ENCODE measurements at places on chromosomes 11 and 22.

- no peak for DNase-seq
These were observed 388.4 kb downstream of the SHANK2 start for GRCh38 chr11:70863993-70864392.

DNA sequence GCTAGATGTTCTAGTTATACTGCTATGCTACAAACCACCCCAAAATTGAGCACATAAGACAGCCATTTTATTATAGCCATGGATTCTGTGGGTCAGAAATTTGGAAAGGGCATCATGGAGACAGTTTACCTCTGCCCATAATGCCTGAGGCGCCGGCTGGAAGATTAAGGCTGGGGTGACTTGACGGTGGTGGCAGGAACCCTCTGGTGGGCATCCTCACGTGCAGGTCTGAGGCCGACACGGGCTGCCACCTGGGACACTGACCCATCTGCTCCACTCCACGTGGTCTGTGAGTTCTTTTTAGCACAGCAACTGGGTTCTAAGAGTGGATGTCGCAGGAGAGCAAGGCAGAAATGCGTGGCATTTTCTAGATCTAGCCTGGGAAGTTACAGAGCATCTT is 40.0 kb upstream of the PRDM11 start:
- peak; percentile 5 for DNase-seq

GRCh38 chr11:65539744-65540289 is 14.9 kb downstream of the SCYL1 start:
- peak; percentile 88 for DNase-seq

- no peak for DNase-seq
These were observed 200.1 kb upstream of the GUCY1A2 start for GRCh38 chr11:107218123-107219013.

DNA sequence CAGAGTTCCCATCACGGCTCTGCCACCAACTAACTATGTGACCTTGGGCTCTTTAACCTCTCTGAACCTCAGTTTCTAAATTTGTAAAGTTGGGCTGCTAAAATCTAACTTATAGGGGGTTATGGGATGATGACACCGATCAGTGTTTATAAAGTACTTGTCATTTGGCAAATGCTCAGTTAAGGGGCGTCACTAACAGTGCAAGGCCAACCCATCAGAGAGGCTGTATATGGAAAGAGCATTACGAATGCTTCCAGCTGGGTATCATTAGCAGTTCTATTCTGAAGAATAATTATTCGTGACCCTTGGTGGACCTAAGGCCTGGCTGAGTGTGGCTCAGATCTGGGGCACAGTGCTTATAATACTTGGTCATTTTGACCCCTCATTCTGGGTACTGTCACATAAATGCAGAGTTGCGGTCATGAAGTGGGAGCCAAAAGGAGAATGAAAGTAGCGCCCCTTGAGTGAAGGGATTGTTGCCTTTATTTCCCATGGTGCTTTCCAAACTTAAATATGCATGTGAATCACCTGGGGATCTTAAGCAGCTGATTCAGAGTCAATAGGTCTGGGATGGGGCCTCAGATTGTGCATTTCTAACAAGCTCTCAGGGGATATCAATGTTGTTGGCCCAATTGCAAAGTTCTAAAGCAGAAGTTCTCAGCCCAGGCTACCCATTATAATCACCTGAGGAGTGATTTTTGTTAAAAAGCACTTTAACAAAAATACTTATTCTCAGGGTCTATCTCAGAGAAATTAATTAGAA is 115.8 kb downstream of the CSNK2A3 start:
- no peak for DNase-seq

DNA sequence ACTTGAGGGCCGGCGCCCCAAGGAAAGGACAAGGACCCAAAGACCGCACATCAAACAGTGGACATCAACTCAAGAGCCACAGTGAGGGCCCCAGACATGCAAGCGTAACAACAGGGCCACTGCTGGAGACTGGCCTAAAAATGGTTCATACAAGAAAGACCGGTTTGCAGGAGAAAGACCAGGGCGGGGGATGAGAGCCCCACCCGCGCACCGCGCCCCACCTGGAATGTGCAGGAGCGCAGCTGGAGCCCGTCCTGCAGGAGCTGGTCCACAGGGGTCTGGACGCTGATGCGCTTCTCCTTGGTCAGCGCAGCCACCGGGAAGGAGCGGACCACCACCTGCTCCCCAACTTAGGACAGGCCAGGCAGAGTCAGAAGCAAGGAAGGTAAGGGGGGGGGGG is 13.9 kb downstream of the SBF1 start:
- DNase-seq: no peak

DNA sequence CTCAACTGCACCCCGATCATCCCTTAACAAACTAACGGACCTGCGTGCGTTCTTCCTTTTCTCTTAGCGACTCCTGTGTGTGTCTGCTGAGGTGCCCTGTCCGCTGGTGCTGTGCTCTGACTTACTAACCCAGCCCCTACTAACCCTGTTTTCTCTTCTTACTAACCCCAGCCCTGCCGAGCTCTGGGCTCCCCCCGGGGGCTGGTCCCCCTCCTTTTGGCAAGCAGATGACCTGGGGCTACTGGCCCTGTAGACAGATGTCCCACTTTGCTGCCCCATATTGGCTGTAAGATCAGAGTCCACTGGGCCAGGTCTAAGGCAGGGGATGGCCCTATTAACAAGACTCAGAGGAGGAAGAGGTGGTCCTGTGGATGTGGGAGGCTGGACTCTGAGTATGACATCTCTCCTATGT is 14.7 kb downstream of the MIAT start:
- peak; percentile 47 for DNase-seq

- DNase-seq: no peak
These were observed 1.4 kb downstream of the PACSIN3 start for GRCh38 chr11:47184711-47185304.

DNA sequence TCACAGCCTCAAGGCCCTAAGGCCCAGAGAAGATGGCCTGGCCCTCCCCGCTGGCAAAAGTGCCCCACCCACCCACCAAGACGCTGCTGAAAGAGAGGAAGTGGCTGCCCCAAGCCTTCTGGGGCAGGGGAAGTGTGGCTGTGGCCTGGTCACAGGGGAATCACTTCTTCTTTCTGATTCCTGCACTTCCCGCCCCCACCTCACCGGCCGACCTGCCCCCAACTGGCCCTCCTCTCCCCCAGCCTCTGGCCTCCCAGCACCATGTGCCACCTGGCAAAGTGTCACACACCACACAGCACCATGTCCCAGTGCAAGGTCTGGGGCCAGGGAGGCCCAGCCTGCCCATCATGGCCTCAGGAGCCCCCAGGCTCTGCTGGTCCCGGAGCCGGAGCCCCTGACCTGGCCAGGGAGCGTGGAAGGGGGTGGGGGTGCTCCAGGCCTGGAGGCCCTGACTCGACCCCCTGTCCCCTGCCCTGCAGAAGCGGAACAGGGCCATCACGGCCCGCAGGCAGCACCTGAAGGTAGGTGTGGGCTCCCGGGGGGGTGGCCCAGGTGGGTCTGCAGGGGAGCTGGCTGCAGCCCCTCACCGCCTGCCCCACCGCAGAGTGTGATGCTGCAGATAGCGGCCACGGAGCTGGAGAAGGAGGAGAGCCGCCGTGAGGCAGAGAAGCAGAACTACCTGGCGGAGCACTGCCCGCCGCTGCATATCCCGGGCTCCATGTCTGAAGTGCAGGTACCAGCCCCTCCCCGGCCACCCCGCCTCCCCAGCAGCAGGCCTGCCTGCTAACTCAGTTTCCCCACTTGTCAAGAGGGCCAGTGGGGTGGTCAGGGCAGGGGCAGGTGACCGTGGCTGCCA is 1.4 kb downstream of the TNNI2 start:
- DNase-seq: peak; percentile 79

DNA sequence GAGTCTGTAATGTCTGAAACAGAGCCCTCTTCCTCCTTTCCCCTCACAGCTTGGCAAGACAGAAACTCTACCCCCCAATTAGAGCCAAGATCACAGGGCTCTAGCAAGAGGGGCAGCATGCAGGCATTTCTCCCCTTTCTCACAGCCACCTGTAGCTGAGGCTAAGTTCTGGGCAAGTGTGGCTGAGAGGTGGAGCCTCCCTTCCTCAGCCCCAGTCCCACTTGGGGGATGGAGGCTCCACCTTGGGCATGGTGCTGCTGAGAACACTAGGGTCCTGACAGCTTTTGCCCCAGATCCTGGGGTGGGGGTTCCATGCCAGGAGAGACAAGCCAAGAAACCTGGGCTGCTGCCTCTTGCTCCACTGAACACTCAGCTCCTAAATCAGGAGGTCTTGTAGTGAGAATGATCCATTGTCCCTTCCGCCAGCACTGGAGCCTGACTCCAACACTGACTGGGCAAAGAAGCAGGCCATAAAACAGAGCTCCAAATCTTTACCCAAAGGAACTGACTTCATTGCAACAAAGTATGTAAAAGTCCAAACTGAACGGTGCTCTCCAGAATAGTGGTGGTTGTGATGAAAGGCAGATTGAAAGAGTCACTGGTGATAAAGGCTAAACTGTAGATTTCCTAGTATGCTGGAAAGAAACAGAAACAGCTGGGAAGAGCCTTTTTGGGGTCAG is 25.6 kb downstream of the NARS2 start:
- no peak for DNase-seq

DNA sequence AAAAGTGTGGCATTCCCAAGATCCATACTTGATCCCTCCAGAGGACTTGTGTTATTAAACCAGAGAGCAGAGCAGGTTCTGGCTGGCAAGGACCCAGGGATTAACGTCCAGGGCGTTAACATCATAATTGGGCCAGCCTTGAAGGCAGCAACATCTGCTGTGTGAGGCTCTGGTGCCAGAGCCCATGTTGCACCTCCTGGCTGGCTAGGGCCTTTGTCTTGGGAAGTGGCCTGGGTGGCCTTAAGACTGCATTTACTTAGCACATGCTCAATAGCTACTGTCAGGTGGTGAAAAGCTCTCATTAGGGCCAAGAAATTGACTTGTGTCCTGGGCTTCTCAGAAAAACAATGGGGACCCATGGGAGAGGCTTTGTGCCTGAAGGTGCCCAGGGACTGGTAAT is 66.6 kb downstream of the CACNG2 start:
- no peak for DNase-seq

- no peak for DNase-seq
These were observed 14.5 kb downstream of the CTNND1 start for GRCh38 chr11:57776031-57776521.

GRCh38 chr22:23137905-23138561 is 3.8 kb downstream of the RSPH14 start:
- DNase-seq: peak; percentile 69

GRCh38 chr11:82631722-82632630 is 101.7 kb downstream of the FAM181B start:
- peak; percentile 4 for DNase-seq

DNA sequence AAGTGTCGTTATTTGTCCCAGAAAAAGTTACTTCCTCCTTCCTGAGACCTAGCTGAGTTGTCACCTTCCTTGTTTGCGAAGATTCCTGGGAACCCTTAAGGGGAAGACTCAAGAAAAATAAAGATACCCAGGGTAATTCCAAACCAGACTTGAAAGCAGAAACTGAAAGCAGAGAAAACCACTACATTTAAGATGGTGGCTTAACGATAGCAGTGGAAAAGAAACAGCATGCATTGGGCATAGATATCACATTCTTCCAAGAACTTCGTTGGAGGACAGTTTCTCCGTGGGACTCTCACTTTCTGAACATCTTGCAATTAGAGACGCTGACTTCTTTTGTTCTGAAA is 89.1 kb downstream of the FAM76B start:
- no peak for DNase-seq

DNA sequence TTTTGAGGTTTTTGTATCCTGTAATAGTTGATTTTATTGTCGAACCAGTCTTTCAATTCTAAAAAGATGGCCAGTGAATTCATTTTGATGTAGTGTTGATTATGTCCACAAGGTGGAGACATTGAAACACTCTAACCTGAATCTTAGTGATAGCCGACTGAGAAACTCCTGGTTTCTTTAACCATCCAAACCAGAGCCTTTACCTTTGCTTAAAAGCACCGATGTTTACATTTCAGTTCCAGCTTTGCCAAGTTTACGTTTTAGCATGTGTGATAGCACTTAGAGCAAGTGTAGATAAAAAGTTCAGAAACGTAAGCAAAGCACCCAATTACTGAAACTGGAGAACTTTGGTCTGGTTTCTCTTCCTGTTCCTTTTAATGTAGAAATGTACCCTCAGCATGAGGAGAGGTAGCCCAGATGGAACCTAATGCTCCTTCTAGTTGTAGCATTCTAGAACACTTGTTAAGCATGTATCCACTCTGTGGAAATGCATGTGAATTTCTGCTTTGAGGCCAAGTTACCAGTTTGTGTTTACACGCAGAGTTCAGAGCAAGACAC is 208.6 kb downstream of the DBX1 start:
- peak; percentile 53 for DNase-seq

- DNase-seq: no peak
These were observed 25.8 kb downstream of the PPME1 start for GRCh38 chr11:74196781-74197486.

GRCh38 chr11:115256397-115257197 is 247.6 kb downstream of the CADM1 start:
- peak; percentile 27 for DNase-seq

- no peak for DNase-seq
These were observed 31.4 kb downstream of the GLB1L2 start for GRCh38 chr11:134363161-134363560.

DNA sequence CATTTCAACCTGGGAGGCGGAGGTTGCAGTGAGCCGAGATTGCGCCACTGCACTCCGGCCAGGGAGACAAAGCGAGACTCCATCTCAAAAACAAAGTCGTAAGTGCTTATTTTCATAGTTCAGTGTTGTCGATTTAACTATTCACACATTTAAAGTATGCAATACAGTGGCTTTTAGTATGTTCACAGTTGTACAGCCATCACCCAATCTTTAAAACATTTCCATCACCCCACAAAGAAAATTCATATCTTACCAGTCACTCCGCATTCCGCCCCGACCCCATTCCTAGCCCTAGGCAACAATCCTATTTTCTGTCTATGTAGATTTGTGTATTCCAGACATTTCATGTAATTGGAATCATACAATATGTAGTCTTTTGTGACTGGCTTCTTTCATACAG is 11.9 kb downstream of the IPO7 start:
- no peak for DNase-seq

- DNase-seq: no peak
These were observed 804.4 kb downstream of the BRD1 start for GRCh38 chr22:49023161-49023878.

- no peak for DNase-seq
These were observed 356.1 kb downstream of the RAB38 start for GRCh38 chr11:87819151-87819550.

DNA sequence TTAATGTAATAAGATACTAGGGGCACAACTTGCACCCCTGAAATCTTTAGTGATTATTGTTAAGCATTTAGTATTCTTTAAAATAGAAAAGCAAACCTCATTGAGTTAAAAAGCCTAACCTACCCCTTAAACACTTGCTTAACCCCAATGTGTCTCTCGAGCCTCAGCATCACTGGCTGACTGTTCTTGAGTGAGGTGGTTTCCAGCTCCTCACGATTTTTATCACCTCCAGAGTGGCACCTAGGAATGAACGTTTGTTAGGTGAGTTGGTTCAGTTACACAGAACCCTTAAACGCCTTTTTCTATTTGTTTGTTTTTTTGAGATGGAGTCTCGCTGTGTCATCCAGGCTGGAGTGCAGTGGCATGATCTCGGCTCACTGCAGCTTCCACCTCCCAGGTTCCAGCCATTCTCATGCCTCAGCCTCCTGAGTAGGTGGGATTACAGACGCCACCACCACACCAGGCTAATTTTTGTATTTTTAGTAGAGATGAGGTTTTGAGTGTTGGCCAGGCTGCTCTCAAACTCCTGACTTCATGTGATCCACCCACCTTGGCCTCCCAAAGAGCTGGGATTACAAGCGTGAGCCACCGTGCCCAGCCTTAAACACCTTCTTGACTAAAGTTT is 13.7 kb downstream of the YWHAH start:
- no peak for DNase-seq
